ENCODE measurements at places on chromosomes 12 and 14. TPM values are rescaled to one million over a fixed set of nuclear protein-coding genes. Genes with fewer than 3 reads are reported as not detected.

KCNMB4 gene
- 0.41 TPM for polyA plus RNA-seq

RTL1 gene
- not detected for polyA plus RNA-seq

ANO2 gene
- not detected for polyA plus RNA-seq

MUCL1 gene
- not detected for polyA plus RNA-seq

MOAP1 gene
- polyA plus RNA-seq: 22.5 TPM

DIO2 gene
- polyA plus RNA-seq: not detected

TNS2 gene
- 0.05 TPM for polyA plus RNA-seq

DNA sequence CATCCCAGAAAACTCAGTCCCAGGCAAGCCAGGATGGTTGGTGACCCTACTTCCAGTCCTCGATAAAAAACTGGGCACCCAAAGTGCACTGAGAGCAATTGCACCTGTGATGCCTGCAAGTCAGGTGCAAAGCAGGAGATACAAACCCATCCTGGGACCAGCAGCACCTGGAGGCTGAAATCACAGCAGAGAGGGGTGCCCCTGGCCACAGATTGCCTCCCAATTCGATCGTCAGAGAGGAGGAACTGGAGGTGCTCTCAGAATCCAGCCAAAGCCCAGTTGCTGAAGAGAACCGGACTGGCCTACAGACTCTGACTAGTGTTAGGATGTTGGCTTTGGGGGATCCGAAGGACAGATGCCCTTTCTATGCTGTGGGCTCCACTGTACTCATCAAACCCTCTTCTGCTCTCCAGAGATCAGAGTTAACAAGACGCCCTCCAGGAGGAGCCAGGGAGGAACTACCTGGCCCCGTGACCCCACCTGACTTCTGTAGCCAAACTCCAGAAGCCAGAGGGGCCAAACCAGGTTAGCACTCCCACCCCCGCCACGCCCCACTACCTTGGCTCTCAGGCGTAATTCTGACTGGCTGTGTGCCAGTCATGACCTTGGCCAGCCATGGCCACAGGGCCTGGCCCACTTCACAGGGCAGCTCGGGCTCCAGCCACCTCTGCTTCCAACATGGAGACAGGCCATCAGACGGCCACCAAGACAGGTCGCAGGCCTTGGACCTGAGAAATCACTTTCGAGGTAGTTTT, 284.5 kb upstream of the RTL1 start:
- DNase-seq: no peak

- DNase-seq: no peak
Observed at GRCh38 chr12:101847325-101847724, 16.6 kb upstream of the GNPTAB start.

DNA sequence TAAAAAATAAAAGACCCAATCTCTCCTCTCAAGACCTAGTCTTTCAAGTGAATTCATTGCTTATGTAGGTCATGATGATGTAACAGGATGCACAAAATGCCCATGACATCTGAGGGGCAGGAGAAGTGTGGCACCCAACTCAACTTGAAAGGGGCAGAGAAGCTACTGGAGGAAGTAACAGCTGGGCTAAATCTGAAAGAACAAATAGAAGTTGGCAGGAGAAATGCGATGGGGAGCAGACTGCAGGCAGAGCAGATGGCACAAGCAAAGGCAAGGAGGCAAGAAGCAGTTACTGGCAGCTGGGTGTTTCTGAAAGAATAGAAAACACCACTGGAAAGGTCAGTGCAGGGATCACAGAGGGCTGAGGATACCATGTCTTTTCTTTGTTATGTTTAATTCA, 14.6 kb downstream of the SLC38A4 start:
- DNase-seq: no peak

DNA sequence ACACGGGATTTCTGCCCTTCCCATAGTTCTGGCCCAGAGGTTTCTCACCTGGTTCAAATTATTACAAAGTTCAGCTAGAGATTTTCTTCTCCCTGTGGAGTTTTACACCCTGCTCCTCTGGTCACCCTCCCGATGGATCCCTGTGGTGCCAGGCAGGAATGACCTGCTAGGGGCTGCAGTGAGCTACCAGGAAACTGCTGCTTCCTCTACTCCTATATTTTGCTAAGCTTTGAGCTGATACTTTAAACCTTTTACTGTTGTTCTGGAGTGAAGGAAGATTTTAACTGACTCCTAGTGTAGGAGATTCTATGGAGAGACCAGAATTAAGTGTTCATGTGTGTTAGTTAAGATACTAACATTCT, 30.4 kb upstream of the LRIG3 start:
- no peak for DNase-seq

DNA sequence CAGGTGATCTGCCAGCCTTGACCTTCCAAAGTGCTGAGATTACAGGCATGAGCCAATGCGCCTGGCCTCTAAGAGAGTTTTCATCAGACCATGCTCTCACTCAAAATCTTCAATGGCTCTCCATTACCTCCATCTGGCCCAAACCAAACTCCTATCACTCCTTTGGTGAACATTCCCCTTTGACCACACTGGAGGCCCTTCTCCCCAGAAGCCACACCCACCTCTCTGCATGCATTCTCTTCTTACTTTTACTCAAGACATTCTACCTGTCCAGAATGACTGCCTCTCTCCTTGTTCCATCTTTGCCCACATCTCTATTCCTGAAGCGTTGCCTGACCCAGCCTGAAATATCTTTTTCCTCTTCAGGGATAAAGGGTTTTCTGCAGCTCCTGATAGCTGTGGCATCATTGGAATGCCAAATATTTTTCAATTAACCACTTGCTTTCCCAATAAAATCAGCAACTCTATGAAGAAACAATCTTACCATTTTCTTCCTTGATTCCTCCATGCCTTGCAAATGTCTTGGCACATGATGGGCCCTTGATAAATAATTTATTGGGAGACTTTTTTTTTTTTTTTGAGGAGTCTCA, 15.5 kb downstream of the PLEK2 start:
- no peak for DNase-seq

- no peak for DNase-seq
Observed at GRCh38 chr12:65665817-65666216, 158.5 kb upstream of the HMGA2 start.

DNA sequence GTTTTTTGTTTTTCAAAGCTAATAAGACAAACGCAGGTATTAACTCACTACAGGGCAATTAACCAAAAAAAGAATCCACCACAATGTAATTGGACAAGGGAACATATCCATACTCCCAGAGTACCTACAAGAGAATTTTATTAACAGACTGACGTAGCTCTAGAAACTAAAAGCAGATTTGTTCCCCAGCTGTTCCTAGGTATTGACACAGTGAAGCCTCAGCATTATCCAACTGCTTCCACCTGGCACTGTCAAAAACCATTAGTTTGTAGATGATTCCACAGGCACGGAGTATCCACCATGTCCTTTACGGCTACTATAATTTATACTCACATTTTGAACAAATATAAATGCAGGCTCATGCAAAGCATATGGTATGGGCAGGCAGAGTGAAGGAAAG, 22.3 kb downstream of the PPM1H start:
- DNase-seq: no peak

DNA sequence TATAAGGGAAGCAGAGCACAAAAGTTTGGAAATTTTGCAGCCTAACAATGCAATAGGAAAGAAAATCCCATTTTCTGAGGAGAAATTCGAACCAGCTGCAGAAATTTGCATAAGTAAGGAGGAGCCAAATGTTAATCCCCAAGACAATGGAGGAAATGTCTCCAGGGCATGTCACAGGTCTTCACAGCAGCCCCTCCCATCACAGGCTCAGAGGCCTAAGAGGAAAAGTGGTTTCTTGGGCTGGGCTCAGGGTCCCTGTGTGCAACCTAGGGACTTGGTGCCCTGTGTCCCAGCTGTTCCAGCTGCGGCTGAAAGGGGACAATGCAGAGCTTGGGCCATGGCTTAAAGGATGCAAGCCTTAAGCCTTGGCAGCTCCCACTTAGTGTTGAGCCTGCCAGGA, 190.0 kb downstream of the MDGA2 start:
- DNase-seq: no peak

DNA sequence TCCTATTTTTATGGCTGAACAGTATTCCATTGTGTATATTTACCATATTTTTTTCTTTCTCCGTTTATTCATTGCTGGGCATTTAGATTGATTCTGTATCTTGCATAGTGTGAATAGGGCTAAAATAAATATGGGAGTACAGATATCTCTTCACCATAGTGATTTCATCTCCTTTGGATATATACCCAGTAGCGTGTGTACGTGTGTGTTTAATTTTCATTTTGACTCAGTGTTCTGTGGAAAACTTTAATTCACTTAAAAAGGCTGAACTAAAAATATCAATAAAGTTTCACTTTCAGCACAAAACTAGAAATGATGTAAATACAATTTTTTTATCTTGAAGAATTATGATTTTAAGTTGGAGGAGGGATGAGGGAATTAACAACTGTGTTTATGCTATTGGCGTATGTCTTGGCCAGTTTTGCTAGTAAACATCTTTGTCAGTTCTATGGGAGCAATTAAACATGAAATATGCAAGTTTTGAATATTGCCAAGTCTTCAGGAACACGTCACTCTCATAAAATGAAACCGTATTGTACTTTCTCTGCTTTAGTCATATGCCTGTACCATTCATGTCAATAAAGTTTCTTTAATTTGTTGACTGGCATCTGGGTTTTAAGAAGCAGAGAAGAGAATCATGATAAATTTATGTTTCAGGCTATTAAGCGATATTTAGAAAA, 99.8 kb downstream of the PTGER2 start:
- DNase-seq: no peak

- no peak for DNase-seq
Observed at GRCh38 chr14:51527073-51527472, 124.6 kb upstream of the FRMD6 start.

DNA sequence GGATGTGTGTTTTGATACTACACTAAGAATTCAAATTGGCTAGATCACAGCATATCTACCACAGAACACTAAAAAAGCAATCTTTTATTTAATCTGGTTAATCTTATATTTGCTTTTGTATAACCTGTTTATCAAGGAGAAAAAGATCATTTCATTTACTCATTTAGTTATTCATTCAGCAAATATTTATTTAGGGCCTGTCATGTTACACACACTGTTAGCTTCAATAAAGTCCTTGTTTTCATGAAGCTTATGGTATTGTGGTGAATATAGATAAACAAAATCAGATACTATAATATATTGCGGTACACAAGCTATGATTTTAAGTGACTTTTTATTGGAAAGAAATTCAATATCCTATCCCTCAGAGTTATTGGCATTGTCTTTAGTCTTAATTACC, 350.8 kb downstream of the LRFN5 start:
- no peak for DNase-seq

- DNase-seq: no peak
Observed at GRCh38 chr12:49870501-49871262, 27.8 kb upstream of the BCDIN3D start.

GRCh38 chr12:69509308-69509736, 39.1 kb downstream of the FRS2 start:
- DNase-seq: no peak

DNA sequence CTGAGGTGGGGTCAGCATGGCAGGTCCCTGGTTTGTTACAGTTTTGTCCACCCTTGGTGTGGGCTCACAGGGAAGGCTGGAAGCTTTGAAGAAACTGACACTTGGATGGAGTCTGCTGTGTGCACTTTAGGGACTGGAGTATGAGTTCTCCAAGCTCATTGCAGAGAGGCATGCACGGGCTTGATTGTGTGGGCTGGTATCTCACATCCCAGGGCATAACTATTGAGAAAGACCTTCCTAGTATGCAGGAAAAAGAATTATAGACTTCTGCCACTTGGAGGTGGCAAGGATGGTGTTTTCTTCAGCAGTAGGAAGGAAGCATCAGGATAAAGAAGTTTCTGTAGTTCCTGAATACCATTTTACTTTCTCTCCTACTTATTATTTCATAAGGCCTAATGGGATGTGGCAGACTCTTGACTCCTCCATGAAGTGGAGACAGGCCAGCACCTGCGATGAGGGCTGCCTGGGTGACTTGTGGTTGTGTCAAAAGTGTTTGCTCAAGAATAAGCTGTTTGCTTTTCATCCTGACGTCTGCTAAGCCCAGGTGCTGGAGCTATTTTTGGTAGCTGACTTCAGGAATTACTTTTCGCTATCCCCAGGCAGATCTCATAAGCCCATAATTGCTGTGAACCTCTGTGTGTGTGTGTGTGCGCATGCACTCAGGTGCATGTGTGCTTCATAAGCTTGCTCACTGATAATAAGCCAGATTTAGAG, 125.8 kb downstream of the KTN1 start:
- DNase-seq: no peak

GRCh38 chr12:65673732-65674131, 150.6 kb upstream of the HMGA2 start:
- DNase-seq: no peak

DNA sequence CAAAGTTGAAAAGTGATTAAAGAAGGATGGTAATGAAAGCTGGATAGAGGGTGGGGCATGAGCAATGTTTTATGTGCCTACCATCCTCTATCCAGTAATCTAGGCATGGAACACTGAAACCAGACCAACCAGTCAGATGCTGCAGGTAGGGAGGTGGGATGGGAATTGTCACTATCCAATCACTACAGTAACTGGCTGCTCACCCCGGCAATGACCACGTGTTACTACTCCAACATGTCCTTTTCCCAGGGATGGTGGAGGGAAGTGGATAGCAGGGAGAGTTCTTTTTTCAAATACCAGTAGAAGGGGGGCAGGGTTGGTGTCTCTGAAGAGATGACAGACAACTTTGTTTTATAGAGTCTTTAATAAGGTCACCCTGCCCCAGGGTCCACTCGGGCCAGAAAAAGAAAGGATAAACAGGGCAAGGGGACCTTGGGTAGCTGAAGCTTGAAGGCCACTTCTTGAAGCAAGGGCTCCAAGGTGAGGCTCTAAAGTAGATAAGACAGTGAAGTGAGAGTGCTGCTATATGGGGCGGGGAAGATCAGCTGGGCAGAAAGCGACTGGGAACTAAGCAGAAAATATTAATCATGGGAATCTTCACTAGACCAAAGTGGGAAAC, 14.7 kb upstream of the CDH24 start:
- DNase-seq: no peak

- no peak for DNase-seq
Observed at GRCh38 chr12:124862768-124863415, 772 bp downstream of the SCARB1 start.

Measured in CD14-positive monocyte (primary cell).